ENCODE measurements at places on chromosomes 16 and 17. TPM values are rescaled to one million over a fixed set of nuclear protein-coding genes. Genes with fewer than 3 reads are reported as not detected.

Gene POLDIP2
- 63.1 TPM for polyA plus RNA-seq

Gene DPEP1
- polyA plus RNA-seq = 3.8 TPM

Gene CHTF18
- polyA plus RNA-seq = 22.7 TPM

Gene HNF1B
- 1.5 TPM for polyA plus RNA-seq

Gene PRPSAP2
- 57.0 TPM for polyA plus RNA-seq

Gene NPIPB9
- polyA plus RNA-seq = 1.9 TPM

Gene SLC16A5
- polyA plus RNA-seq = 20.8 TPM

Gene ICAM2
- polyA plus RNA-seq = 26.7 TPM
